AG04450 (cell line): ENCODE measurements at places on chromosomes 2 and 18.
A peak's percentile ranks its signal among the peaks of the same experiment; 100 is the strongest.

DNA sequence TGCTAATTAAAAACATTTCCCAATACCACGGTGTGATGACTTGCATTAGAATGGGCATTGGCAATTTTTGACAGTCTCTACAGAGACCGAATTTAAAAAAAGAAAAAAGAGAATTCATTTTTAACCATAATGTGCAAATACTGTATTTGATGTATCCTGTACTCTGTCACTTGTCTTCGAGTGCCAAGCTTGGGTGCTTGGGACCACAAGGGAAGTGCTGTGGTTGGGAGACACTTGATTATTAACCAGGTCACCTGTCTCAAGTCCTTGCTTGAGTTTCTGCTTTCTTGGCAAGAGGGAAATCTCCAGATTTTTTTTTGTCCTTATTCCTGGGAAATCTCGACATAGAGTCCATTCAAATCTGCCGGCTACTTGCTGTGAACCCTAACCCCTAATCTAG, 209.0 kb downstream of the MC4R start:
- no peak for DNase-seq

GRCh38 chr2:1497122-1497611, 83.9 kb downstream of the TPO start:
- DNase-seq = no peak

GRCh38 chr2:106109675-106110424, 84.3 kb downstream of the UXS1 start:
- DNase-seq = no peak

DNA sequence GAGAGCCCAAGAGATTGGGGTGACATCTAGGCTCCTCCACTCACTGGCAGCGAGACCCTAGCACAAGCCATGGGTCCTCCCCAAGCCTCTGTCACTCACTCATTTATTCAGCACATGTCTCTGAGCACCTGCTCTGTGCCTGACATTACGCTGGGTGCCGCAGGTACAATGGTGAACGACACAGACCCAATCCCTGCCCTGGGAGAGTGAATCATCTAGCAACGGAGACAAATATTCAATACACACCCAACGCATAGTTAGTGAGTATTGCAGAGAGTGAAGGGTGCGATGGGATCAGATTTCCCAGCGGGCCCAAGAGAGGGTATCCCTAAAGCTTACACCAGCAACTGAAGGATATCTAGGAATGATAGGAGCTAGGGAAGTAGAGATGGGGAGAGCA, 45.5 kb downstream of the ZFP36L2 start:
- no peak for DNase-seq

DNA sequence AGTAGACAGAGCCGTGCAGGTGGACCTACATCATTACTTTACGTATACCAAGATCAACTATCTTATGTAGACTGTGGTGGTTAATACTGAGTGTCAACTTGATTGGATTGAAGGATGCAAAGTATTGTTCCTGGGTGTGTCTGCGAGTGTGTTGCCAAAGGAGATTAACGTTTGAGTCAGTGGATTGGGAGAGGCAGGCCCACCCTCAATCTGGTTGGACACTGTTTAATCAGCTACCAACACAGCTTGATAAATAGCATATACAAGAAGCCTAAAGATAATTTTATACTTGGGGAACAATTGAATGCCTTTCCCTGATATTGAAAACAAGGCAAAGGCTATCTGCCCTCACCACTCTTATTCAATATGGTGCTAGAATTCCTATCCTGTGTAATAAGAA, 604.2 kb upstream of the ZEB2 start:
- no peak for DNase-seq

DNA sequence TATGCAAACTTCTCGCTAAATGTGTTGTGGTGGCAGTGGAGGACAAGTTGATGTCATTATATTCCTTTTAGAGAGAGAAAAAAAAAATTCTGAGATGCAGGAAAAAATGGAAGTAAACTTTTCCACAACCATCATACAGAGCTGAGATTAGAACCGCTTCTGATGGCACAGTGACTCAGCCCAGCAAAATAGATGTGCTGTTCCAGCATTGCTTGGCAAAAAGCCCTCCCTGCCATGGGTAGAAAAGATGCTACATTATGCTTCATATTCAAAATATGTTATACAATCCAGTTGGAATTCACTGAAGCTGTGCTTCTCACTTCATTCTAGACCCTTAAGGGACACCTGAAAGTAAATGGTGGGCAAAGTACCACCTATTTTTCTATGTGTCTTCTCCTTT, 1047.6 kb upstream of the FANCL start:
- DNase-seq = no peak

DNA sequence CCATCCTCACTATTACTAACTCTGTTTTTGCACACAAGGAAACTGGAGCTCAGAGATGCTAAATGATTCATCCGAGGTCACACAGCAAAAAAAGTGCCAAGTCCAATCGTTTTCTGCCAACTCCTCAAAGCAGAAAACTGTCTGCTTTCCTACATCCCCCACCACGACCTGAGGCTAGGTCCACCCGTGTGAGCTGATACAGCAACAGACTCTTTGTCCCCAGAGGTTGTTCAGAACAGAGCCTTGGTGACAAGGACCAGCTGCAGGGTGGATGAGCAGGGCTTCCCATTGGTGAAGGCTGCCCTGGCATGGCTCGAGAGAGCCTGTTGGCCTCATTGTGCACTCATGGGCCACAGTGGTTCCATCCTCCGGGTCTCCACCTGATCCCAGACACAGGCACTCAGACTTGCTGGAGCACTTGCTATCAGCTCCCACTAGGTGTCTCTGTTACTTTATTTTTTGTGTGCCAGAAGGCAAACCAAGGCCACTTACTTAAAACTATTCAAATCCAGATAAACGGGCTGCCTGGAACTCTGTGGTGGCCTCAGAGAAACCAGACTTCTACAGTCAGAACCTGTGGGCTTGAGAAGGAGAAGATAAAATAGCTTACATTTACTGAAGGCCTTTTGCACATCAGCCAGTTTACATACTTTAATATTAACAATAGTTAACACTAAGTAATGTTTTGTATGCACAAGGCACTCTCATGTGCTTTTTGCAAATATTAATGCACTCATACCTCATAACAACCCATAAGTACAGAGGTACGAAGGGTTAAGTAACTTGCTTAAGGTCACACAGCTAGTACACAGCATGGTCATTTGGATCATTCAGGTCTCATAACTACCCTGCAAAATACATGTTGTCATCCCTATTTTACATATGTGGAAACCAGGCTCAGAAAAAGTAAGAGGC, 62.9 kb upstream of the CTIF start:
- DNase-seq = peak; percentile 51

DNA sequence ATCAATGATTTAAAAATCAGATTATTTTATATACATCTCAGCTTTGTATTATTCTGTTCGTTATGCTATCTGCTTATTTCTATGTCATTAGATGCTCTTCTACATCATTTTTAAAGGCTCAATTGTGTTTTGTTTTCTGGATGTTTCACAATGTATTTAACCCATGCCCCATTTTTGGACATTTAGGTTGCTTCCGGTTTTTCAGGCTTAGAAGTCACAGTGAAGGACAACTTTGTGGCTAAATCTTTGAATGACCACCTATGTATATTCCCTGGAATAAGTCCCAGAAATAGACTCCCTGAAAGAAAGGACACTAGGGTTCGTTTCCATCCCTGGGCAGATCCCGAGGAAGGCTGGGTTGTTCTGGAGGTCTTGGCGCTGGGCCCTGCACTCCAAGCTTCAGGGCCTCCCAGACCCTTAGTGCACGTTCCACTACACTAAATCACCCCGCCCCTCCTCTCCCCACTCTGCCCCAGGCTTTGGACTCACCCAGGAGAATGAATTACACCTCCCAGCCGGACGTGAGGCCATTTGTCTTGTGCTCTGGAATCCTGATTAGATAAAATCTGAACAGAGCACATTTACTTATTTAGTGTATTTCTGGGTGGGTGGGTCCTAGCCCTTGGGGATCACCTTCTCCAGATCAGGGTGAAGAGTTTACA, 188.2 kb downstream of the ZFP36L2 start:
- no peak for DNase-seq

DNA sequence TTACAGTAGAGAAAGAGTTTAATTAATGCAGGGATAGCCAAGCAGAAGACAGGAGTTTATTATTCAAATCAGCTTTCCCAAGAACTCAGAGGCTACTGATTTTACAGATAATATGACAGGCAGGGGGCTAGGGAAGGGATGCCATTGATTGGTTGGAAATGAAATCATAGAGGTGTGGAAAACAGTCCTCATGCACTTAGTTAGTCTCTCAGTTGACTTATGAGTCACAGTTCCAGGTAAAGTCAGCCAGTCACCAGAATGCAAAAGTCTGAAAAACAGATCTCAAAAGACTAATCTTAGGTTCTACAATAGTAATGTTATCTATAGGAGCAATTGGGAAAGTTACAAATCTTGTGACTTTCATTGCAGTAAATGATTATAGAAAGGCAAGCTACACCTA, 676.4 kb upstream of the CHAC2 start:
- DNase-seq = no peak

GRCh38 chr2:241846406-241846805, 12.3 kb downstream of the PDCD1 start:
- no peak for DNase-seq

DNA sequence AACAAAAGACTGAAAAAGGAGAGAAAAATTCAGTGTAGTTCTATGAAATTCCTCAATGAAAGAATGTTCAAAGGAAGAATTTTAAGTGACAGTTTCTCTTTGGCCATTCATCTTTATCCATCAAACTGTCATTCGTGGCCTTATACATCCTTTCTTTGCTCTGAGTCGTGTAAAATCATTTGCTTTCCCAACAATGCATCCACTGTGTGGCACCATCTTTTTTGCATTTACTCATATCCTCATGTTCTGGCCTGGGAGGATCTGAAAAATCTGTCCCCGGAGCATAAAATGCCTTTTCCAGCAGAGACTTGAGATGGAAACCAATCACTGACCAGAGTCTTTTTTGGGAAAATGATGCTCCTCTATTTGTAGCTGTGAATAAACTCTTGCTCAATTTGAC, 240.3 kb upstream of the ETAA1 start:
- DNase-seq = no peak

DNA sequence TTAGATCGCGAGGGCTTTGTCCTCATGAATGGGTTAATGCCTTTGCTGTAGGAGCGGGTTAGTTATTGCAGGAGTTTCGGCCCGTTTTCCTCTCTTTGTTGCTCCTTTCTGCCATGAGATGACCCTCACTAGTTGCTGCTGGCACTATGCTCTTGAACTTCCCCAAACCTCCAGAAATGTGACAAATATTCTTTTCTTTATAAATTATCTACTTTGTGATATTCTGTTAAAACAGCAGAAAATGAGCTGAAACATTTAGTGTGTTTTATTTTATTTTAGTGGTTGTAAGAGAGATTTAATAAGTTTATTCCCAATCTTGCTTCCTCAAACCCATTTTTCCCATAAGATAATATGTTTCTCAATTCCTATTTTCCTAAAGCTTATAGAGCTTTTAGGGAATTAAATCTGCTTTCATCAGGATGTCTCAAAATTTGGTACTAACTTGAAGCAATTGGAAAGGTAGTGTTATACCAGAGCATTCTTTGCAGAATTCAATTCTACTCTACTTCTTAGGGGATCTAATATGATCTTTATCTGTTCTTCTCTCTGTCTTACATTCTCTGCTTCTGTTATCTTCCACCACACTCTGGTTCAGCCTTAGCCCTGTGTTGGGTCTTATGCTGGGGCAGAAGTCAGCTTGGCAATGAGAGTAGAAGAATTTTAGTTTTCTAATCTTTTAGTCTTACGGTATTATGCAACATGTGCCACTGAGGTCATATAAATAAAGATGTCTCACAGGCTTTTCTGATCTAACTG, 23.1 kb downstream of the DDX1 start:
- no peak for DNase-seq

DNA sequence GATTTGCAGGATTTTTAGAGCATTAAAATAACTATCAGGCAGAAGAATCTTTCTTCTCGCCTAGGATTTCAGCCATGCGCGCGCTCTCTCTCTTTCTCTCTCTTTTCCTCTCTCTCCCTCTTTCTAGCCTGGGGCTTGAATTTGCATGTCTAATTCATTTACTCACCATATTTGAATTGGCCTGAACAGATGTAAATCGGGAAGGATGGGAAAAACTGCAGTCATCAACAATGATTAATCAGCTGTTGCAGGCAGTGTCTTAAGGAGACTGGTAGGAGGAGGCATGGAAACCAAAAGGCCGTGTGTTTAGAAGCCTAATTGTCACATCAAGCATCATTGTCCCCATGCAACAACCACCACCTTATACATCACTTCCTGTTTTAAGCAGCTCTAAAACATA, 137.0 kb downstream of the MEIS1 start:
- DNase-seq = no peak

DNA sequence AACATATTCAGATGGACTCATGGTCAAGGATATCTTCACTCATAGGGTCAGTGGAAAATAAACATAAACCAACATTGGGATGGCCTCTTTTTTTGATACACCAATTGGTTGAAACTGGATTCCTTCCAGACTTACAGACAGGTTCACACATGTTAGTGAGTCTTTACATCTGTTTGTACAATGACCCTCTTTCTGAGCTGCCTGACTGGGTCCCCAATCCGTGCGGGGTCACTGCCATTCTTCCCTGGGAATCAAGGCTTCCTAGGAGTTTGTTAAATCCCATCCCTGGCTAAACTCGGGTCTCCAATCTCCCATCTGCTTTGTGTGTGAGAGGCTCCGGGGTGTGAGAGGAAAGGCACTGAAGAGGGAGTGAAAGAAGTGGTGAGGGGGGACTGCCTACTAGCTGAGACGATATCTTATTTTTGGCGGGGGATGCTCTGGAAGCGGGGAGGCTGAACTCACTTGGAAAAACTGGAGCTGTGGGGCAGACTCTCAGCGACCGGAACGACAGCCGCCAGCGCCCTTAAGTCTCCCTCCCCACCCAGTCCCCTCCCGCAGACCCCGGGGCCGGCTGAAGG, 487 bp downstream of the STARD6 start:
- DNase-seq = no peak

- DNase-seq = no peak
Observed at GRCh38 chr2:36965206-36965605, 1.1 kb downstream of the STRN start.

DNA sequence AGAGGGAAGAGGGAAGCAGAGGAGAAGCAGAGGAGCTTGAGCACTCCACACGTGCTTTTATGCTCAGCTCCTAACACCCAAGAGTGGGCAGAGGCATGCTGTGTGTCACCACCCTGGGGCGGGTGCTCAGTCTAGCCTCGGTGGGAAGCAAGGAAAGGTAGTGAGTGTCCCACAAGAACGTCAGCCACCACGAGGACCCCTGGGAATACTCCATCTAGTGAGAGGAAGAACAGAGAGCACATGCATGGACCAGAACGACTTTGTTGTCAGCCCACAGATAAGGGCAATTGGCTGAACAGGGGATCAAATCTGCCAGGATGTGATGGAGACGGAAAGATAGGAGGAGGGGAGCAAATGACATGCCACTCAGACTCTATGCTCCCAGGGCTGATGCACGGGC, 83.4 kb downstream of the XDH start:
- no peak for DNase-seq

DNA sequence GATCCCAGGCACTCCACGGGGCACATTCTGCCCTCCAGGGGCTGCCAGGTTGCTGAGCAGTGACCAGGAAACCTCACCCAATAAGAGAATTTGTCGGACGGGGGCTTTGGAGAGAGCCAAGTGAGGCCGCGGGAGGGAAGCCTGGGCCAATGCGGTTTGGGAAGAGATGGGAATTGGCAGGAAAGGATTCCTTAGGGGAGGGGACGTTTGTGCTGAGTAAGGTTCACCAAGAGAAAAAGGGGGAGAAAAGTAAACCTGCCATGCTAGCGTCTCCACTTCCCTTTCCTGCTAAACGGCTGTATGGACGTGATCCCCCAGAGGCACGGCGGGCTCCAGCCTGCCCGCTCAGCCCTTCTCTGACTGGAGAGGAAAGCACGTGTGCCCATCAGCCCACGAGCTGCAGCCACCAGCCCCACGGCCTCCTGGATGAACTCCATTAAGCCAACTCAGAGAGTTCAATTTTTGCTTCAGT, 194.4 kb upstream of the ID2 start:
- no peak for DNase-seq

GRCh38 chr2:157751462-157752058, 122.9 kb upstream of the ACVR1C start:
- no peak for DNase-seq
